HFFc6 (cell line): ENCODE measurements at places on chromosomes 7 and 10.

GRCh38 chr7:103343332-103343731 is 1.2 kb downstream of the DNAJC2 start:
- DNase-seq, result no peak

DNA sequence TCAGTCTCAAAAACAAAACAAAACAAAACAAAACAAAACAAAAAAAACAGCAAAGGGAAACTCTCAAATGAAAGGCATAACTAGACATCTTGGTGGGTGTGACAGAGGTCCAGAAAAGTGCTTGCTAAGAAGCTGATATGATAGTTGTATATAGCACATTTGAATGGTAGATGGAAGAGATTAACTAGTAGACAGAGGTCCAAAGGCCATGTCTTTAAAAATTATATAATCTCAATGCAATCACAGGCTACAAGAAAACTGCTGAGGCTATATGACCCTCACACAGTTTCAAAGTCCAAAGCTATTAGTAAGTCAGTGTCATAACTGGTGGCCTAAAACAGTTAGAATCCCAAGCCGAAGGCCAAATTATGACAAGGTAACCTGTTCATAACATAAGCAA is 15.6 kb upstream of the CUBN start:
- no peak for DNase-seq

- peak; percentile 11 for DNase-seq
These were observed 739.4 kb upstream of the IGFBP3 start for GRCh38 chr7:46660402-46660980.

GRCh38 chr10:113234481-113234880 is 284.4 kb downstream of the TCF7L2 start:
- no peak for DNase-seq

DNA sequence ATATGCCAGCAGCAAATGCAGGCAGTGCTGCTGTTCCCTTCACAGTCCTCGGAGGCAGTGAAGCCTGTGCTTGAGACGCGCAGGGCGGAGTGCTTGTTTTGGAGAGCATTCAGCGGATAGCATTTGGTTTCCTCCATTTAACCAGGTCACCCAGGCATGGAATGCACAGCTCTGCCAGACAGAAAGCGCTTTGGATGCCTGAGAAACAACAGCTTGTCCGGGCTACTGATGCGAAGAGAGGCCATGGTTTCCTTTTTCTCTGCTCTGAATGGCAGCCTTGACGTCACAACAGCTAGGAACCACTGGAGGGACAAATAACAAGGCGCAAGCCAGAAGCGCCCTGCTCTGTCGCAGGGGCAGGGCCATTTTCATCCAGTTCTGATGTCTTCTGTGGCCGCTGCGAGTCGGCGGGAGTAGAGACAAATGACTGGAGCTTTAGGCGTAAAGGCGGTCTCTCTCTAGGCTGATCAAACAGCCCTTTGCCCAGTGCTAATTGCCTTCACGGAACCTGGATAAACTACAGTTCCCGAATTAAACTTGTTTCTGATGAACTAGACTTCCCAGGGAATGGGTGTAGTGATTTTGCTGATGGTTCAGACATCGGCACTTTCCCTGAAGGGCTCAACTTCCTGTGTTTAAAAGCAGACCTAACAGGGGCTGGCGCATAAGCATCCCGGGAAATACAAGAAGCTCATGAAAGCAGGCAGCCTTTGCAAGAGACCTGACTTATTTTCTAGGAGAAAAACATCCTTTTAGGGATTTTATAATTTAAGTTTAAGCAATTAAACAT is 187.6 kb upstream of the KLF14 start:
- DNase-seq, result no peak

GRCh38 chr7:157474685-157475084 is 137.9 kb downstream of the DNAJB6 start:
- no peak for DNase-seq

GRCh38 chr7:150849204-150849775 is 3.0 kb upstream of the AOC1 start:
- no peak for DNase-seq

- no peak for DNase-seq
These were observed 32.5 kb downstream of the GHRHR start for GRCh38 chr7:30996256-30996655.

DNA sequence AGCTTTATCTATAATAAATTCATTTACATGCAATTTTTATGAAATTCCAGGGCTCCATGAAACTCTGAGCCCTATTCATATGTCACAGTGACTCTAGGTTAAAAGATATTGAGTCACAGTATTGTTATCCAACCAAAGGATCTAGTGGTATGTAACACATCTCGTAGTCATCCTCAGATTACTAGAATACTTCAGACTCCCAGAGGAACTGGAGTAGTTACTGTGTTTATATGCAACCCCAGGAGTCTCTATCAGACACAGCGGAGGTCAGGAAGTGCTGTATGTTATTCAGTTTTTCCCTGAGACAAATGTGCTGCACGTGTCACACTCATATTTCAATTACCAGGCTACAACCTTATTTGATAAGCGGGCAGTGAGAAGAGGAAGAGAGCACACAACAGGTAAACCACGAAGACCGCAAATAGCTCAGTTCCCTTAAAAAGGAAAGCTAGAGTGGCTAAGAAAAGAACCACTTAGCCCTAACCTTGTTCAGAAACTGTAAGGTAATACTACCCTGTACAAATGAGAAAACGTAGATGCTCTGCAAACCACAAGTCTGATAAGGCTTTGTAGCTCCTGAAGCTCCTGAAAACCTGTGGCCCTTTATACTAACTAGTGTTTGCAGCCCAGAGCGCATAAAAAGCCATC is 114.0 kb upstream of the CNTNAP2 start:
- no peak for DNase-seq

GRCh38 chr10:21069929-21070700 is 173.0 kb upstream of the NEBL start:
- no peak for DNase-seq

DNA sequence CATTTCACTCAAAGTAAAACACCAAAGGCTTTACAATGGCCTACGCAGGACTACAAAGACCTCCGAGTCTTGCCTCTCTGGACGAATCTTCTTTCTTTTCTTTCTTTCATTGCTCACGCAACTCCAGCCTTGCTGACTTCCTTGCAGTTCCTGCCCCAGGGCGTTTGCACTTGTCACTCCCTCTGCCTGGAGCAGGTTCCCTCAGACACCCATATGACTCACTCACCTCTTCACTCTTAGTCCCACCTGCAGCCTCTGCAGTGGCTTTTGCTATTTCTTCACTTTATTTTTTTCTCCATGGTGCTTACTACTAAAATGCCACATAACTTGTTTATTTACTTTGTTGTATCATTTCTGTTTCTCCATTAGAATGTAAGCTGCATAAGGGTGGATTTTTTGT is 33.1 kb downstream of the GHRHR start:
- DNase-seq, result no peak

- no peak for DNase-seq
These were observed 65.5 kb downstream of the DNAJB6 start for GRCh38 chr7:157402388-157402703.

DNA sequence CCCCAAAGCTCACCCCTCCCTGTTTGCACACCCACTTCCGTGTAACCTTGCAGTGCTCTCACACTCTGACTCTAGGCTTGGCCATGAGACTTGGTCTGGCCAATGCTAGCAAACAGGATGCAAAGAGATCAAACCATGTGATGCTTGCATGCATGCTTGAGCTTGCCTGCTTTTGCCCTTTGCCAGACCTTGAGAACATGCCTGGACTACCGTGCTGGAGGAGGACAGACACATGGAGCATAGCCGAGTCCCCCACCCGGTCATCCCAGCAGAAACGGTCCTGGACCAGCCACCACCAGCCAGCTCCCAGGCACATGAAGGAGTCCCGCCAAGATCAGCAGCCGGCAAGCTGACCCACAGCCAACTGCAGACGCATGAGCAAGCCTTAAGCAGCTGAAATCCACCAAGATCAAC is 23.4 kb downstream of the PYROXD2 start:
- no peak for DNase-seq

- DNase-seq, result no peak
These were observed 53.8 kb upstream of the AGK start for GRCh38 chr7:141497391-141497790.

GRCh38 chr10:113137941-113138685 is 188.1 kb downstream of the TCF7L2 start:
- no peak for DNase-seq

GRCh38 chr7:19296617-19297016 is 151.4 kb upstream of the FERD3L start:
- DNase-seq, result no peak

DNA sequence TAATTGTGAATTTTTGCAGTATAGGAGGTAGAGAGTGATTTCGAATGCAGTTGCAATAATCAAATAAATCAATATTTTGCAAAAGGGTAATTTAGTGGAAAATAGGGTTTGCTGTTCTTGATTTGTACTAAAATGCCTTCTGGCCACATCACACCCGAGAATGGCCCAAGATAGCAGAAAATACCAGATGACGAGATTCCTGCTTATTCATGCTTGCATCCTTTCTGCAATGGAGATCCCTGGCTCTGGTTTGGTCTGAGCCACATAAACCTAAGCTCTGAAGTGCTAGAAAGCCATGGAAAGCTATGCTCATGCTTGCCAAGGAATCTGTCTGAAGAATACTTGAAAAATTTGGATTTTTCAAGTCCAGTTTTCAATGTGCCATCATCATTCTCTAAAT is 634.2 kb upstream of the COBL start:
- DNase-seq, result no peak

- DNase-seq, result no peak
These were observed 250.3 kb downstream of the STK31 start for GRCh38 chr7:23960361-23960760.

DNA sequence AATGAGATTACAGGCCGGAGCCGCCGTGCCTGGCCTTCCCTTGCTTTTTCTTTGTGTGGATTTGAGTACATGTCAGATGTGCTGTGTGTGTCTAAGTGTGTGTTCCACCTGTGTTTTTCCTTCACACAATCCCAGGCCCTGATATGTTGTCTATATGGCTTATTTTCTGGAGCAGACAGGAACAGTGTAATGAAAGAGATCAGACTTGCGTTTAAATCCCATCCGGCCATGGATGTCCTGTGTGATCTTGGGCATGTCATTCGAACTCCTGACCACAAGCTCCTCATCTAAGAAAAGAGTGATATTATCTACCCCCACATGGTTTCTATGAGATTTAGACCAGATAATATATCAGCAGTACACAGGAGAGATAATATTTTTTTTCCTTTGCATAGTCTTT is 37.2 kb downstream of the APBB1IP start:
- DNase-seq, result no peak

GRCh38 chr10:119346095-119346832 is 138.9 kb downstream of the GRK5 start:
- no peak for DNase-seq

GRCh38 chr7:26978146-26978545 is 113.8 kb upstream of the SKAP2 start:
- DNase-seq, result no peak

DNA sequence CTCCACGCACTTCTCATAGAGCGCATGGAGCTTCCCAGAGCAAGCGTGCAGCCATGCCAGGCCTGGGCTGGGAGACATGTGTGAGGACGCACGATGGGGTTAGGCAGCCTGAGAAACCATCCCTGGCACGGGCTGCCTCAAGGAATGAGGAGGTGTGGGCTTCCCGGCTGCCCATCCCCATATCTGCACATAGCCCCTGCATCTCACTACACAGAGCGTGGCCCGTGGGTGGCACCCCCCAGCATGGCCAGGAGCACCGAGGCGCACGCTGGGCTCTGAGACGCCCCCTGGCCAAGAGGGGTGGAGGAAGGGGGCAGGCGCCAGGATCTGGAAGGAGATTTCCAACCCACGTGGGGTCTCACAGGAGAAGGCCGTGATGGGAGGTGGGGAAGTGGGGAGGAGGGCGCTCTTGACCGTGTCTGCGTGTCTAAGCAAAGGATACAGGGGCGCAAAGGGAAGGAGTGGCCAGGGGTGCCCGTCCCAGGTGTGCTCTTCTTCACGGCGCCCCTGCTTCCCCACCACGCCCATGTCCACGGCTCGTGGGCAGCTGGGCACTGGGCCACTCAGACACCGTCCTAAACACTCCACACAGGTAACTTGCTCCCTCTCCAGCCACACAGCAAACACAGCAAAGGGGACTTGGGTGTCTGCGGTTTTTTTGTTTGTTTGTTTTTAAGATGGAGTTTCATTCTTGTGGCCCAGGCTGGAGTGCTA is 340.5 kb downstream of the PTPRN2 start:
- DNase-seq, result no peak

DNA sequence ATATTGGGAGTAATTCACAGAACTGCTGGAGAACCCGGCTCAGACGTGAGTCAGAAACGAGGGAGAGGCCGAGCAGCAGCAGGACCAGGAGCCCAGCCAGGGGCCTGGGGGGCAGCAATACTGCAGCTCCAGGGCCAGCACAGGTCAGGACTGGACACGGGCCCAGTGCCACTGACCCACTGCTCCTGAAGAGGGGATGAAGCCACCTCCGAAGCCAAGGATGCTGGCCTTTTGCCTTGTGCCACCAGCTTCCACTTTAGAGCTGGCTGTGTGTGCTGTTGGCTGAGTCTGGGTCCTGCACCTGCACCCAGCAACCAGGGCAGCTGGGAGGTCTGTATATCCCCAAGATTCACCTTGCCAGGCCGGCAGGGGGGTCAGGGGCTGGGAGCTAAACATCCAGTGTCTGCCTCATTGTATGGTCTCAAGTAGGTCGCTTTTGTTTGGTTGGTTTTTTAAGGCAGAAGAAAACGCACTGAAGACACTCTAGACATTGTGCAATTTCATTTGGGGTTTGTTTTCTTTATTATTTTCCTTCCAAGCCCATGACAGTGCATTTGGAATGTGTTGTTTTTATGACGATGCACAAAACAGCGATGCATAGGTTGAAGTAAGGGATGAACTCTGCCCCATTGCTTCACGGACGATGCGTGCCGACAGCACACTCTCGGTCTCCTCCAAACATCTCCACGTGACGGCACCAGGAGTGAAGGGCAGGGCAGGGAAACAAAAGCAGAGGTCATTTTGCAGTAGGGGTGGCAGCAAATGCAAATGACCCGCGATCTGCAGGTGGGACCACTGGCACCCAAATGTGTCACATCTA is 27.7 kb upstream of the INSIG1 start:
- DNase-seq, result no peak

- peak; percentile 8 for DNase-seq
These were observed 628 bp downstream of the MPLKIP start for GRCh38 chr7:40133561-40134427.

GRCh38 chr7:45237788-45238461 is 80.3 kb downstream of the RAMP3 start:
- DNase-seq, result no peak

DNA sequence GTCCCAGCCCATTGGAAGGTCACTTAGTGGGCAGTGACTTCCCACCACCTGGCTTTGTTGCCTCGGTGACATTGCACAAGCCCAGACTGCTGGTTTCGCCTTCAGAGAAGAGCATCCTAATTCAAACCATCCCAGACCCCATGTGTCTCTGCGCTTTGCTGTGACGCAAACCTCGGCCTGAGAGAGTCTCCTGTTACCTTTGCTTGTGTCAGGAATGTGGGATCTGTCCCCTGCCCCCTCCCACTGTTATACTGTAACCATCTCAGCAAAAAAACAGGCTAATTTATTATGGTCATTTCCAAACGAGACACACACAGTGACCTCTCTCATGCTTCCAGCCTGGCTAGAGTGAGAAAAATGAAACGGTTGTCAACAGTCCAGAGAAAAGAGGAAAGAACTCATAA is 25.0 kb upstream of the AQP1 start:
- no peak for DNase-seq
